ENCODE measurements at places on chromosomes 3 and 15. TPM values are rescaled to one million over a fixed set of nuclear protein-coding genes. Genes with fewer than 3 reads are reported as not detected.

Gene TMEM158
- total RNA-seq: 0.41 TPM

Gene IQCF6
- not detected for total RNA-seq

Gene PARP15
- 4.0 TPM for total RNA-seq

Gene VEPH1
- total RNA-seq: 0.21 TPM

Gene XCR1
- not detected for total RNA-seq

Gene CDHR4
- total RNA-seq: not detected

Gene PLSCR2
- not detected for total RNA-seq

Gene FOXP1
- total RNA-seq: 176 TPM

Gene IMPG2
- total RNA-seq: 0.81 TPM

Gene PROS1
- 122 TPM for total RNA-seq

Gene LXN
- total RNA-seq: 14.9 TPM

Gene MUC13
- total RNA-seq: not detected

Gene HDC
- 8.3 TPM for total RNA-seq

Gene RASL12
- 324 TPM for total RNA-seq

Gene PODXL2
- total RNA-seq: 2.8 TPM

Gene IL1RAP
- total RNA-seq: 19.8 TPM

Gene GNAT1
- not detected for total RNA-seq

Gene MYO5C
- 18.4 TPM for total RNA-seq

Gene CACNA1D
- 0.68 TPM for total RNA-seq

Gene SENP2
- total RNA-seq: 49.0 TPM

Gene RTP3
- total RNA-seq: not detected

Gene ZNF662
- 8.9 TPM for total RNA-seq

Gene SLC28A1
- 0.41 TPM for total RNA-seq

Gene EEF1AKMT4
- 3.8 TPM for total RNA-seq

Gene GRAMD2A
- 0.85 TPM for total RNA-seq

Gene SPATA12
- not detected for total RNA-seq
